Left lobe of liver (tissue), 2 donors: ENCODE measurements at places on chromosomes 13 and 19. TPM values are rescaled to one million over a fixed set of nuclear protein-coding genes. Genes with fewer than 3 reads are reported as not detected.

Gene GAPDHS
- not detected for total RNA-seq

Gene ZNF606
- 9.2 TPM for total RNA-seq

Gene MZF1
- 15.2 TPM for total RNA-seq

Gene CEACAM6
- total RNA-seq: 0.58 TPM

Gene CYP2A6
- 2,152 TPM for total RNA-seq

Gene ZNF649
- 2.7 TPM for total RNA-seq

Gene PROZ
- total RNA-seq: 50.2 TPM

GRCh38 chr19:8238251-8238650 lies 29.1 kb downstream of the CERS4 start:
- DNase-seq: no peak

DNA sequence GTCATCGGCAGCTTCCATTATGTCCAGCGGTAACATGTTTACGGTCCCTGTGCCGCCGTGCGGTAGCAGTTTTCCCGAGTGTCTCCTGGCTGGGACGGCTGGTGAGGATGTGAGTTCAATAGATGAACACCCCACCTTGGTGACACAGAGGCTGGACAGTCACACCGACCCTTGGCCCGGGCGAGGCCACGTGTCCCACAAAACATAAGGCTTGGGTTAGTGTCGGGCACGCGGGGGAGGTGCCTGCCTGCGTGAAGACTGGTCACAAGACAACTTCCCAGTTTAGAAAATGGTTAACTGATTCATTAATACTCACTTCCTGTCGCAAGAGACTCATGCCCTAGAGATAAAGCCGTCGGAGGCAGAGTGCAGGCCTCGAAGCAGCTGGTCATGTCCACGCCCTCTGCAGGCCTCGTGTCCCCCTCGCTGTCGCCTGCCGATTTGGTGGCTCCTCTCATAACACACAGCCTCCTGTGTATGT lies 17.2 kb downstream of the RASA3 start:
- DNase-seq: peak; percentile 57

- DNase-seq: no peak
Measured at GRCh38 chr19:51253088-51253806, 2.4 kb downstream of the SIGLECL1 start.

DNA sequence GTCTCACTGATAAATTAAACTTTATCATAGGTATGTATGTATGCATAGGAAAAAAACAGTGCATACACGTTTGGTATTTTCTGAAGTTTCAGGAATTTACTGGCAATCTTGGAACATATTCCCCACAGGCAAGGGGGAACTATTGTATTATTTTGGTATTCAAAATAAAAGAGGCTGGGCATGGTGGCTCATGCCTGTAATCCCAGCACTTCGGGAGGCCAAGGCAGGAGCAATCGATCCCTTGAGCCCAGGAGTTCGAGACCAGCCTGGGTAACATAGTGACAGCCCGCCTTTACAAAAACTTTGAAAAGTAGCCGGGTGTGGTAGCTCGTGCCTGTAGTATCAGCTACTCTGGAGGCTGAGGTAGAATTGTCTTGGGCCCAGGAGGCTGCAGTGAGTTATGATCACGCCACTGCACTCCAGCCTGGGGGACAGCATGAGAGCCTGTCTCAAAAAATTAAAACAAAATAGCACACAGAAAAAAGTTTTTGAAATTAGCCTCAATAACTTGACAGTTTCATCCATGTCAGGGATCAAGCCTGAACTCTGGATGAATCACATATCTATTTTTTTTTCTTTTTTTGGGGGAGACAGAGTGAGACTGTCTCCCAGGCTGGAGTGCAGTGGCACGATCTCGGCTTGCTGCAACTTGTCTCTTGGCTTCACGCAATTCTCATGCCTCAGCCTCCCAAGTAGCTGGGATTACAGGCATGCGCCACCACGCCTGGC lies 29.1 kb upstream of the HOMER3 start:
- no peak for DNase-seq

GRCh38 chr19:6340493-6341201 lies 7.2 kb upstream of the ACER1 start:
- DNase-seq: no peak

DNA sequence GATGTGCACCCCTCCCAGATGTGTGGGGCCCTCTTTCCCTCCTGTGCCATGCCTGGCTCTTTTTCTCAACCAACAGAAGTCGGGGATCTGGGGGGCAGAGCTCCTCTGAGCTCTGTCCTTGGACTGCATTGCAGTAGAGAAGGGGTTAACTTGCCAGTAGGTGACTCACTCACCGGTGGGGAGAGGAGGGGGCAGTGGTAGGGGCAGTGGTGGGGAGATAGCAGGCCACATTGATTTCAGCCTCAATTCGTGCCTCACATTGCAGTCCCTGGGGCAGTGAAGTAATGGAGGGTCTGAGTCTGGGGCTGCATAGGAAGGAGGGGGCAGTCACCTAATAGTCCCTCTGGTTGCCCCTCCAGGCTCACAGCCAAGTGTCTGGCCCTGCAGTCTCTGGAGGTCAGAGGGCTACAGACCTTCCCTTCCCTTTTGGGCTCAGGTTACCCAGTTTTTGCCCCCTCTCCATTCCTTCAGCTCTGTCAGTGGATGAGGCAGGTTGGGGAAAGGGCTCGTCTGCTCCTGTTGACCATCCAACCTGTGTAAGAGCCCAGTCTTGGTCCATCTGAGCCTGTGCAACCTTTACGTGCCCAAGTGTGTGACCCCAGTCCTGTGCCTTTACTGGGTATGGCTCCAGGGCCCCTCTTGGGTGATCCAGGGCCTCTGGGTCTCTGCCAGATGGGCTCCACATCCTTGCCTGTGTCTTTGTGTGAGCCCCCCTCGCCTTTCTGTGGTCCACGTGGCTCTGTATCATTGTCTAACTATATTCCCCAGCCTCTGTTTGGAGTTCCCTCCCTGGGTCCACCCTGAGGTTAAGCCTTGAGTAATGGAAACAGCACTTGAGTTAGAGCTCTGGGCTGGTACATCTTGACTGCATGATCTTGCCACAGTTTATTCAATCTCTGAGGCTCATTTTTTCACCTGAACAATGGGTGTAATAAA lies 13.0 kb downstream of the CIC start:
- DNase-seq: no peak

- DNase-seq: no peak
Measured at GRCh38 chr13:73416093-73416492, 357.3 kb downstream of the KLF5 start.

DNA sequence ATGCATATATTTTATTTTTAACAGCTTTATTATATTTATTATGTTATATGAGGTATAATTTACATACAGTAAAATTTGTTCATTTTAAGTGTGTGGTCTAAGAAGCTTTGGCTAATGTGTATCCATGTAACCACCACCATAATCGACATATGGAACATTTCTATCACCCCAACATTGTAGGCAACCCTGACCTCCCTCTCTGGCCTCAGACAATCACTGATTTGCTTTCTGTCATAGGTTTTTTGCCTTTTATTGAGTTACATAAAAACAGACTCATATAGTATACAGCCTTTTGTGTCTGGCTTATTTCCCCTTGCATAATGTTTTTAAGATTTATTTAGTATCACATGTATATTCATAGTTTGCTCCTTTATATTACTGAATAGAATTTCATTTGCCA lies 90.7 kb upstream of the KL start:
- DNase-seq: no peak

DNA sequence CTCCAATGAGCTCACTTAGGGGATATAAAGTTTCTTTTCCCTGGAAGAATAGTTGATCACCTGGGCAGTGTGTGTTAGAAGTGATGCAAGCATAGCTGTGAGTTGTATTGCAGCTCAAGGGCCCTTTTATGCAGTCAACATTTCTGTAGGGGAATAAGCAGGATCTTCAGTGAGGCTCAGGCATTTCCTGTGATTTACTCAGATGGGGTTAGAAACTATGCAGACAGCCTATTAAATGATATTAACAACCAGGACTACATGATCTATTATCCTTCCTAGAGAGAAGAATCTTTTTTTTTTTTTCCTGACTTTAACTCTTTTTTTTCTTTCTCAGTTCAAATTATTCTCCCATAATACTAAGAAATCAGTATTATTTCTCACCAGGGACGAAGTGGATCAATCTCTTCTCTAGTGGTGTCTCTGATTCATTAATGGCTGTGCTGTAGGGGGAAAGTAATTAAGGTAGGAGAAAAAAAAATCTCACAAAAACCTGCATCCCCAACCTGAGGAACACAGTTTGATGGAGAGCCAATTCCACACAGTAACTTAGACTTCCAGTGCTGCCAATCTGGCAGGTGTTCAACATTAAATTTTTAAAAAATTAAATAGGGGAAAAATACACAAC lies 126.4 kb upstream of the SLC10A2 start:
- DNase-seq: no peak

DNA sequence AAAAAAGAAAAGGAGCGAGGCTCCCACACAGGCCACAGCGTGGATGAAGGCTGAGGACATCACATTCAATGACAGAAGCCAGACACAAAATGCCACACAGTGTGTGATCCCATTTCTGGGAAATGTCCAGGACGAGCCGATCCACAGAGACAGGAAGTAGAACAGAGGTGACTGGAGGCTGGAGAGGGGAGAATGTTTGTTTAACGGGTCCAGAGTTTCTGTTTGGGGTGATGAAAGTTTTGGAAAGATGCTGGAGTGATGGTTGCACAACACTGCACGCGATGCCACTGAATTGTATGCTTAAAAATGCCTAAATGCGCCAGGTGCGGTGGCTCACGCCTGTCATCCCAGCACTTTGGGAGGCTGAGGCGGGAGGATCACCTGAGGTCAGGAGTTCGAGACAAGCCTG lies 650 bp upstream of the FUT5 start:
- peak; percentile 91 for DNase-seq

DNA sequence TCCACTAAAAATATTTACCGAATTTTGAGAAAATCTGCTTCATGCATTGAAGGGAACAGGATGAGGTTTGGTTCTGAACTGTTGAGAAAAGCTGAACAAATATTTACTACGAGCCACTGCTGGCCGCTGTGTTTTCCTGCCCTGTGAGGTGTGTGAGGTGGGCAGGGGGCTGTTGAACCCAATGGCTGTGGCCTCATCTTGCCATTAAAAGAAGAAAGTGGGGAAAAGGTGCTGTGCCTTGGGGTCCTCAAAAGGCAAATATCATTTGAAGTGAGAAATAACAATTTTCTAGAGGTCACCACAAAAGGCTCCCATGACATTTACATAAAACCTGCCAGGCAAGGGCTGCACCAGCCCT lies 44.7 kb downstream of the KLF2 start:
- no peak for DNase-seq

DNA sequence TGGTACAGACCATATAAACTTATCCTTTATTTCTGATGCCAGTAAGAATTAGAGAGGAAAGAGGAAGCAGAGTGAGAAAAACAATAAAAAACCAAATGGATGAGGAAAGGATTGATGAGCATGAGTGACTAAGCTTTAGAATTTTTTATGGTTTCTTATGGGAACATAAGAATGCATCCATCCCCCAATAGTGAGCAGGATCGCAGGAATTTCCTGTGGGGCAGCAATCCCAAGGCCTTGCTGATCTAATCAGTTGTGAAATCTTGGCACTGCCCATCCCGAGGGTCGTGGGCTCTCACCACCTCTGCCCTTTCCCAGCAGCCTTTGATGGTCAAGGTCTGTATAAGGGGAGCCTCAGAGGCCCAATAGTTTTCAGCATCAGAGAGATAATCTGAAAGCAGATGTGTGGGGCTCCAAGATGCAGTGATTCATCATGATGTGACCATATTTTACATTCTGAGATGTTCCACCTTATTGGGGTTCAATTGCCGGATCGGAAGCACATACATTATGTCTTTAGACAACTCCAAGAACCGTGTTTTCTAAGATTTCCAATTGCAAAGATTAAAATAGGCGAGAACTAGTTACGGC lies 222.1 kb downstream of the DNAJC15 start:
- no peak for DNase-seq

DNA sequence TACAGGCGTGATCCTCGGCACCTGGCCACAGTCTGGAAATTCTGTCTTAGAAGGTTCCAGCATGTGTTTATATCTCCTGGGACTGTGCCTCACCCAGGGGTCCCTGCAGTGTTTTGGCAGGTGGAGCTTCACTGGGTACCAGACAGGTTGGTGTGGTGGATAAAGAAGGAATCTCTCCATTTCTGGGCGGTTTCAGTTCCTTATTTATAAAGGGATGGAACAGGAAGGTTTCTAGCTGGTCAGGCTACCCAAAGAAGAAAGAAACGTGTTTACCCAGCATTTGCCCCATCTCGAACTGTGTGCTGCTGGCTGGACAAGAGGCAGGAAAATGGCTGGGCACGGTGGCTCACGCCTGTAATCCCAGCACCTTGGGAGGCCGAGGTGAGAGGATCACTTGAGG lies 9.8 kb downstream of the PNPLA6 start:
- DNase-seq: no peak

- DNase-seq: no peak
Measured at GRCh38 chr13:48165063-48165462, 67.9 kb upstream of the ITM2B start.

DNA sequence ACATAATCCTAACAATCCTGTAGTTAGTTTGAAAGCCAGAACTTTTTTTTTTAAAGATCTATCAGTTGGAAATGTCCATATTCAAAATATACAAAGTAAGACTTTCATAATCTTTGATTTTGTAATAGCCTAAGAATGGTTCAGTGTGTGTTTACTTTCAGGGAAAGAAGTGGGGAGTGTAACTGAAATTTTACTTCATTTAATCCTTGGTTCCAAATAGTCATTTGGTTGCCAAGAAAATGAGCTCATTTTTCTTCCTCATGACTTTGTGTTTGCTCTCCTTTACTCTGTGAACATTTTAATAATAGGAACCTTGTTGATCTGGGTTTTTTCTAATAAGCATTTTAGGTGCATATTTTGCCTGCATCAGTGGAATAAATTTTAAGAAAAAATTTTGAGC lies 278.8 kb downstream of the SLITRK6 start:
- no peak for DNase-seq

DNA sequence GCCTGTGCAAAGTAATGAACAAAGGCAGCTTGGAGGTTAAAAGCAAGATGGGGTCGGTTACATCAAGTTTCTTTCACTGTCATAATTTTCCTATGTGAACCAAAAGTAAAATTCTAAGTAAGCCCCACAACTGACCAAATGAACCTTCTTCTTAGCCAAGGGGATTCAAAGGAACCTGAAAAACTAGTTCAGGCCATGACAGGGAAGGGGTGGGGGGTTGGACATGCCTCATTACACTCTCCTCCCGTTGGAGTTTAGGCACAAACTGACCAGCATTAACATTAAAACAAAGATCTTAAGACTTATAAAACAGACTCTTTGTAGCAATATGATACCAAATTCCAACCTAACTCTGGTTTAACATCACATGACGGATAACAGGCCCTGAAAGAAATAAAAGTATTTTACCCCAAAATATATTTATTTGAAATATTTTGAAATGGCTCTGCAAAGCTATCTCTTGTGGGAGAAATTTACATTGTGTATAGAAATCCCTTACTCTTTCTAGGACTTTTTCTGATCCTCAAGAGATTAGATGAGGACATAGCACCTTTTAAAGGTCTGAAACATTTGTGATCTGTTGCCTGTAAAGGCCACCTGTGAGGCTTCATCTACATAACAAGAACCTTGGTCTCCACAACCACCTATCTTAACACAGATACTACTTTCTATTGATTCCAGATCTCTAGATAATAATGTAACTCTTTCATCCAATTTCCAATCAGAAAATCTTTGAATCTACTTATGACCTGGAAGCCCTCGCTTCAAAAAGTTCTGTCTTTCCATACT lies 1829.0 kb upstream of the MIR17HG start:
- no peak for DNase-seq
